ENCODE measurements at places on chromosomes 5 and 9.
A peak's percentile ranks its signal among the peaks of the same experiment; 100 is the strongest.

- DNase-seq: no peak
These were observed 28.3 kb upstream of the GOLPH3 start for GRCh38 chr5:32202394-32202793.

DNA sequence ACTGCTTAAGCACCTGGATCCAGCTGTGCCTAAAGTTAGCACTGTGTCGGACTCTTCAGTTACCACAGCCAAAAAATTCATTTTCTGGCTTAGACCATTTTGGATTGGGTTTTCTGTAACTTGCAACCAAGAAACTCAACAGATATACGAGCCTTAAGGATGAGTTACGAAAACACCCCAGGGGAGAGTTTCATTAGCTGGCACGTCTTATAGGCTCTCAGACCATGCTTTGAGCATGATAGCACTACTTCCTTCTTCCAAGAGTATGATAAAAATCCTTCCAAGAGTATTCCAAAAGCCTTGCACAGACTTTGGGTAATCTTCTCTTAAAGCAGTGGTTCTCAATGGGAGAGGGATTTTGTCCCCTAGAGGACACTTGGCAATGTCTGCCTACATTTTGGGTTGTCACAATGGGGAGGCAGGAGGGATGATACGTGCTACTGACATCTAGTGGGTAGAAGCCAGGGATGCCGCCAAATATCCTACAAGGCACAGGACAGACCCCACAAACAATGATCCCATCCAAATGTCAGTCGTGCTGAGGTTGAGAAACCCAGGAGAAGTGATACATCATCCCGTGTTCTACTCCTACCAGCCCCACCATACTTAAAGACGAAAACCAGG lies 64.8 kb downstream of the SMIM23 start:
- DNase-seq: no peak

GRCh38 chr5:76867827-76868693 lies 18.2 kb downstream of the S100Z start:
- peak; percentile 65 for DNase-seq

GRCh38 chr9:90547896-90548295 lies 94.7 kb downstream of the DIRAS2 start:
- DNase-seq: no peak

- no peak for DNase-seq
These were observed 19.3 kb downstream of the ACO1 start for GRCh38 chr9:32403567-32404260.

DNA sequence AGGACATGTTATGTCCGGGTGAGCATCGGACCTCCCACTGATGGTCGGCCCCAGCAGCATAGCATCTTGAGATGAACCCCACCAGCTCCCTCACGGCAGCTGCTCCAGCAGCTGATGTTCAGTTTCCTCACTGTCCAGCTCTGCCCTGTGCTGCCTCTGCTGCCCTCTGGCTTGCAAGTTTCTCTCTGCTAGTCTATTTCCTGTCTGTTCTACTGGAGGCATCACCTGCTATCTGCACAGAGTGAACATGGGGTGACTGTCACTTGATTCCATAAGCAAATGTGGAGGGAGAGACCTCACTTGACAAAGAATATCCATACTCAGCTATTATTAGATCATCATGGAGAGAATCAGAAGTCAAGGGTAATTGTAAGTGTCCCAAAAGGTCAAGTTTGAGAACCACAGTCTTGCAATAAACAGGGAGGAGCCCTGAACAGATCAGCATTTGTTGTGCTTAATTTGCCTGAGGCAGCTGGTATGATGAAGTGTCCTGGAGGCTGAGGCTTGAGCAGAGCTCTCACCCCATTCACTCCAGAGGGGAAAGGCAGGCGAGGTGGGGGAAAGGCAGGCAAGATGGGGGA lies 702.8 kb downstream of the SEMA5A start:
- DNase-seq: no peak

DNA sequence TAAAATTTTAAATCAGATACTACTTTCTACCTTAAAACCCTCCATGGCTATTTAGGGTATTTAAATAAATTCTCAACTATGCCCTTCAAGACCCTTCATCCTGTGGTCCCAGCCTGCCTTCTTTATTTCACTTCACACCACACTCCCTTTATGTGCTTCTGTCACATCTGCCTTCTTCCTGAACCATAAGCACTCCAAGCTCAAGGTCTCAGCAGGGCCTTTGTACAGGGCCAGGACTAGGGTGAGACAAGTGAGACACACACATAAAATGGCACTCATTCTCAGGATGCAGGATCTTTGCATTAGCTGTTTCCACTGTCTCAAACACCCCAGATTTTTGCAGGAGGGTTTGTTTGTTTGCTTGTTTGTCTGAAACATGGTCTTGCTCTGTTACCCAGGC lies 7.6 kb downstream of the ITK start:
- DNase-seq: no peak

- no peak for DNase-seq
These were observed 44.5 kb upstream of the GRHPR start for GRCh38 chr9:37377688-37378612.

DNA sequence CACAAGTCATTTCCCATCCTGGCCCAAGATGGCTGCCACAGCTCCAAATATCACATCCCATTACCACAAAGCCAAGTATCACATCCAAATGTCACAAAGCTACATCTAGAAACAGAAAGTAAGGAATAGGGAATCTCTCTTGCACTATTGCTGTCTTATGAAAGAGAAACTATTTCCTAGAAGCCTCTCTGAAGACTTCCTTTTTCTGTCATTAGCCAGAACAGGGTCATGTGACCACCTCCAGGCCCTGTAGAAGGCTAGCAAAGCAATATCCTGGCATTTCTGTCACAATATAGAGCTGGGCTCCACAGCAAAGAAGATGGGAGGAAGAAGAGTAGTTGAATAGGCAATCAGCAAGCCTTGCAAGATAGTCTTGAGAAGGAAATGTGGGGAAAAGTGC lies 99.2 kb downstream of the SH3TC2 start:
- DNase-seq: no peak

- DNase-seq: no peak
These were observed 31.4 kb downstream of the FBN2 start for GRCh38 chr5:128506643-128507042.
